T-cell (primary cell): ENCODE measurements at places on chromosomes 6 and 20.

- no peak for DNase-seq
Observed at GRCh38 chr6:132456700-132457143, 55.4 kb upstream of the MOXD1 start.

DNA sequence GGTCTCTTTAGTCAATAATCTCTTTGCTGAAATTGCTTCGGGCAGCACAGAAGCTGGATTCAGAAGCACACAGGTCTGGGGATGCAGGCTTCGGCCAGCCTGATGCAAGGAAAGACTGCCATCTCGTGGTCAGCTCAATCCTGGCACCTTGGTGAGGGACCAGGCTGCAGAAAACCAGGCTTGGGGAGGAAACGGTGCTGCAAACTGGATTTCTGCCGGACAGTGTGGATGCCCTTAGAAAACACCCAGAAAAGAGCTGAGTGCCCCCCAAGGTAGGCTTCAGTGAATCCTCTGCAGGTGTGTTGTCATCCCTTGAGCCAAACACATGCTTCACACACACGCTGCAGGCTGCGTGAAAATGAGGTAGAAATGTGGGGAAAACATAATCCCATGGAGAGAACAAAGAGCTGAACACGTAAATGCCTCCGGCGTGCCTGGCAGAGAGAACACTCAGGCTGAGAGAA, 89.8 kb upstream of the PAX1 start:
- no peak for DNase-seq

GRCh38 chr6:56999049-56999448, 44.1 kb downstream of the BEND6 start:
- no peak for DNase-seq

DNA sequence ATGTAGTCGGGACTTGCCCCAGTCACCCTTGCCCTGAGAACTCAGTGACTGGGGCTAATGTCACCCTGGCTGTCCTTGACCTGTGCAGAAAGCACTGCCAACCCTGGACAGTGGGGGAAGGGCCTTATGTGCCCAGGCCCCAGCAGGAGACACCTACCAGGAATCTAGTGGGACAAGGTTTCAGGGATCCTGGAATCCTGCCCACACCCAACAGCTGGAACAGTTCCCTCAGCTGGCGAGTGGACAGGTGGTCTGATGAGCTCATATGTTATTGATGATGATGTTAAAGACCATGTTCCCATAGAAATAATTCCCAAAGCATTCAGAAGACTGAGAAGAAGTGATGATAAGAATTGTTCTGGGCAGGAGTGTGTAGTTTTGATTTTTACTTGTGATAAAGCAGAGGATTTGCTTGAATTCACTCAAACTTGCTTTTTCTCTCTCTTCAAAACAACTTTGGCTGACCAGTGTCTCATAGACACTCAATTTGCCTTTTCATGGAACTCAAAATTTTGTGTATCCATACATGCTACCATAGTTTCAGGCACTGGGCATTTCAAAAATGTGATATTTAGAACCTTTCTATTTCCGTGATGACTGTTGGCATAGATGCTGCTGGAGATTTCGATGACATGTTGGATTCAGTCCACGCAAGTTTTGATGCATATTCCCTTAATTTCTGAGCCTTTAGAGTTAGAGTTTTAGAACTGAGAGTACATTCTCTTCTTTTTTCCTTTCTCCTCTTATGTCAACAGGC, 79.3 kb downstream of the SLC22A3 start:
- DNase-seq = no peak

GRCh38 chr6:134698228-134698627, 251.7 kb downstream of the ALDH8A1 start:
- DNase-seq = no peak
